ENCODE measurements at places on chromosomes 16 and 17. TPM values are rescaled to one million over a fixed set of nuclear protein-coding genes. Genes with fewer than 3 reads are reported as not detected.

Gene TBC1D3
- total RNA-seq: not detected

Gene PRRT2
- total RNA-seq: 2.6 TPM

Gene CCL4
- total RNA-seq: 966 TPM

Gene PARD6A
- total RNA-seq: 11.5 TPM

Gene NPIPB9
- 0.52 TPM for total RNA-seq

Gene KSR1
- 60.8 TPM for total RNA-seq

Gene TBC1D3E
- not detected for total RNA-seq

Gene NPIPA2
- total RNA-seq: 4.8 TPM

Gene OR1A1
- total RNA-seq: not detected

Gene DHRS7C
- total RNA-seq: not detected

Gene OSGIN1
- total RNA-seq: 0.34 TPM

Gene USP36
- total RNA-seq: 74.3 TPM

DNA sequence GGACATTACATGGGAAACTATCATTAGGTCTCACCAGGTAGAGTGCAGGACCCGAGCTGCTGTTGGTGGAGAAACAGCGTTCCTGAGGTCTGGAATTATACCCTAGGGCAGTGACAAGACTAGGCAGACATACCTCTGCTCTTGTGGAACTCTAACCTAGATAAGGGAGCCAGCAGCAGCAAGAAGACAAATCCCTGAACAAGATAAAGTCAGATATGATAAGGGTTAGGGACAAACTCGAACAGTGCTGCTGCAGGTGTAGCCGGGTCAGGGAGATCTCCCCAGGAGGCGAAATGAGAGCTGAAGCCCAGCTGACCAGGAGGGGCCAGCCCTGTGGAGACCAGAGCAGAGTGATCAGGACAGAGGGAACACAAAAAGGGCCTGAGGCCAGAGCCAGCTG lies 34.7 kb downstream of the ARSG start:
- no peak for DNase-seq

GRCh38 chr16:8850279-8850885 lies 18.4 kb downstream of the CARHSP1 start:
- DNase-seq: peak; percentile 31

- DNase-seq: no peak
Observed at GRCh38 chr17:57001541-57001940, 23.6 kb downstream of the SCPEP1 start.

- DNase-seq: peak; percentile 78
Observed at GRCh38 chr17:66301864-66302741, at the start of gene PRKCA. PRKCA (plus strand) TSS chr17:66302613.

DNA sequence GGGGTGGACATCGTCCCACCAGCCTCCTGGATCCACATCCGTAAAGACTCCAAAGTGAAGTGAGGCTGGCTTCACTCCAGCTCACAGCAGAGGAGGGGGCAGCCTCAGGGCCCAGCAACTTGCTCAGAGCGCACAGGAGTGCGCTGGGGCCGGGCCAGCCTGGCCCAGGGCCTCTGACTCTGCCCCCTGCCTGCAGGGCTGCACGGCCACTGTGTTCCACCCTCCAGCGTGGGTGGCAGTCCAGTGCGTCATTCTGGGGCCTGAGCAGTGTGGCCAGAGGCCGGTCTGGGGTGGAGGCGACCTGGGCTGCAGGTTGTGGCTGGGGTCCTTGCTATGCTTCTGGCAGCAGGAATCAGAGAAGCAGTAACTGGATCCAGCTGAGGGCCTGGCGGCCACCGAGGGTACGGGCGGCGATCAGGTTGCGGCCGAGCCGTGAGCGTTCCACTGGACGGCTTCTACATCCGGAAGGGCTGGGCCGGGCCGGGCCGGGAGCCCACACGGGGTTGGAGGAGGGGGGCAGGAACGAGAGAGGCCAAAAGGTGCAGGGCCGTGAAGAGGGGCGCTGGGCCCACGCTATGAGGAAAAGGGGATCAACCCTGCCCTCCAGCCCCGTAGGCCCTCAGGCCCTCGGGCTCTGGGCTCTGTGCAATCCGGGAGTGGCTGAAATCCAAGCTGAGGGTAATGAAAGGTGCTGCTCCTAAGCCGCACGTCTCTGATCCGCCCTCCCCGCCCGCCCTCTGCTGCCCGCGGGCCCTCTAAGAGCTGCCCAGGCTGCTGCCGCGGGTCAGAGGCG lies at the start of gene FSCN2:
Gene FSCN2 (plus strand): TSS at position 787 of the 793 bp plus-strand sequence. CDS start 155 bp downstream, outside the sequence.
- DNase-seq: no peak

DNA sequence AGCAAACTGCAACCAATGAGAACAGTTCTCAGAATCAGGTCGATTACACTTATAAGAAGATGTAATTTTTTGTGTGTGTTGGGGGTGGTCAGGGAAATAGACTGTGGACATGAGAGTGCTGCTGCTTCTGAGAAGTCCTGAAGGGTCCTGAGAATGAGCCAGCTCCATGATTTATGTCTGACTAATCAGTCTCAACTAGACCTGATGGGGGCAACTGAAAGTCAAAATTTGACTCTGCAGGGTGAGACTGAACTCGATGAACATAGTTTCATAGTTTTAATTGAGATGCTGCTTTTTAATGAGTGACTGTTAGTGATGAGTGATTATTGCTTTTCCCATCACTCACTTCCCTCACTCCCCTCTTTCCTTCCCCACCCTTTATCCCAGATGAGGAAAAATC lies 37.3 kb downstream of the SMARCE1 start:
- DNase-seq: peak; percentile 49

GRCh38 chr16:89034971-89035668 lies 58.1 kb upstream of the CBFA2T3 start:
- peak; percentile 24 for DNase-seq

GRCh38 chr16:60127196-60127595 lies 1393.1 kb upstream of the GOT2 start:
- DNase-seq: no peak

- peak; percentile 86 for DNase-seq
Observed at GRCh38 chr17:77449908-77450741, 309.4 kb downstream of the SEC14L1 start.

GRCh38 chr16:89326721-89327120 lies 109.2 kb downstream of the ZNF778 start:
- no peak for DNase-seq

- DNase-seq: no peak
Observed at GRCh38 chr16:88730632-88731607, 24.6 kb downstream of the CTU2 start.

DNA sequence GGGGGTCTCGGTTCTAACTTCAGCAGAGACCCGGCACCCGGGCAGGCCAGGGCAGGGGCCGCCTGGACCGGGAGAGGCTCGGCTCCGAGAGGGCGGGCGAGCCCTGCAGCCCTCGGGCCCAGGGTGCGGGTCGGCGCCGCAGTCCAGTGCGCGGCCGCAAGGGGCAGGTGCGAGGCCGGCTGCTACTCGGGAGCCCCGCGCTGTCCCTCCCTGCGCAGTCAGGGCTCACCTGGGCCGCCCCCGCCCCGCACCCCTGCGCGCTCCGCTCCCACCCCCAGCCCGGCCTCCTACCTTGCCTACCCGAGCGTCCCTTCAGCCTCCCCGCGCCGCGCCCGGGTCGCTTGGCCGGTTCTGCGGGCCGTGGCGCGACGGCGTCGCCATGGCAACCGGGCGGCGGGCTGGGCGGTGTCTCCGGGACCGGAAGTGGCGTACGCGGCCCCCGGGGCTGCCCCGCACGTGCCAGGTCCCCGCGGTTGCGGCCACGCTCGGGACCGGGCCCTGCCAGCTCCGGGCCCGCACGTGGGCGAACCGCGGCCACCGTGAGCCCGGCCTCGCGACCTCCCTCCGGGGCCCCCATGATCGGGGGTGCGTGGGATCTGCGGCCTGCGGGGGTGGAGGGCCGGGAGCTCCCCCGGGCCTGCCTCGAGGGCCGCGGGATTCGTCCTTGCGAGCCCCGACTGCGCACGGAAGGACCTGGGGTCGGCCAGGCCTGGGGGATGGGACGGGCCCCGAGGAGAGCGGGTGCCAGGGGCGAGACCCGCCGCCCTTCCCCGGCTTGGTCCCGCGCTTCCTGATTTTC lies at the start of gene CYB561:
Gene CYB561 (minus strand): TSS at position 353 of the 799 bp plus-strand sequence. CDS start 8,759 bp downstream, outside the sequence.
- peak; percentile 81 for DNase-seq

DNA sequence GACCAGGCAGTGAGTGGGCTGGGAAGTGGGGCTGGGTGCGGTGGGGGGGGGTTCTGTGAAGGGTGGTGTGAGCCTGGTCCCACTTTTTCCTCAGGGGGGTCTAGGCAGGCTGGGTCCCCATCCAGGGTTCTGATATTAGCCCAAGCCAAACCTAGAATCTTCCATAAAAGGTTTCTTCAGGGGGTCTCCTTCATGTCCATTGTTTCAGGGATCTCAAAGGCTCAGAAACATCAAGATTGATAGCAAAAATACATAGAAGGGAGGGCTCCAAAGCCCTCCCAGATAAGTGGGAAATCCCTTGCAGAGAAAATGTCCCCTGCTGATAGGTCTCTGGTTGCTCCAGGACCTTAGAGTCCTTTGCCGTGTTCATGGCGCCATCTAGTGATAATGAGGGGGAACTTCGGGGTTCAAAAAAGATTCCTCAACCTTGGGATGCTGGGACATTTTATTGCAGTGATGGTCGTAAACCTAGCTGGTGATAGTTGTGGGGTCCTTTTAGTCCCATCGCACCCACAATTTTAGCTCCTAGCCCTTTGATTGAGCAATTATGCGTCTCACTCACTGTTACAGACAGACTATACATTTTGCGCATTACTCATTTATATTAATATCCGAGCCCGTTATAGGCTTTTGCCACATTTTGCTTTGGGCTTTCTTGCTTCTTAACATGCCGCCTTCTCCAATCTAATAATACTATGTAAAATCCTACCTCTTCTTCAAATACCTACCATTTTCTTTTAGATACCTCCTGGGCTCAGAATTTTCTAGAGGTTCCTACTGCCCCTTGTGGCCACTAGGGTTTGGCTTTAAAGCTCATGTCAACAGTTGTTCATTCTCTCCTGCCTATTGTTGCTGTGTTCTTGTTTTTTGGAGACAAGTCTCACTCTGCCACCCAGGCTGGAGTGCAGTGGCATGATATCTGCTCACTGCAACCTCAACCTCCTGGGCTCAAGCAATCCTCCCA lies 35.1 kb downstream of the IGF2BP1 start:
- peak; percentile 55 for DNase-seq

DNA sequence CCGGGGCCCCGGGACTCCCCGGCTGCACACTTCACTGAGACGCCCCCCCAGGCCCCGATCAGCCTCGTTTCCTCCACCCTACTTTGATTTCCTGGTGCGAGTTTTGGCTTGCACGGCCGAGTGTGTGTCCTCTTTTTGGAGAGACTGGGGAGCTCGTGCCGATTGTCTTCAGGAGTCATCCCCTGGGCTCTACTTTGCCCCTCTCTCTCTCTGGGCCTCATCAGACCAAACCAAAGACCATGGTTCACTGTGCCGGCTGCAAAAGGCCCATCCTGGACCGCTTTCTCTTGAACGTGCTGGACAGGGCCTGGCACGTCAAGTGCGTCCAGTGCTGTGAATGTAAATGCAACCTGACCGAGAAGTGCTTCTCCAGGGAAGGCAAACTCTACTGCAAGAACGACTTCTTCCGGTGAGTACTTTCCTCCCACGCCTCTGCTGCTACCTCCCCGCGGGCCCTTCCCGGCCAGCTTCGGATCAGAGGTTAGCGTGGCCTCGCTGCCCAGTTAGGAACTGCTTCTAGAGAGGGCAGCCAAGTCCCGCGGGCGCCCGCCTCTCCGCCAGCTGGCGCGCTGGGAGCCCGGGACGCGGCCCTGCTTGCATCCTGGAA lies 787 bp downstream of the LHX1 start:
- DNase-seq: peak; percentile 56

- DNase-seq: no peak
Observed at GRCh38 chr16:70615945-70616344, 30.4 kb upstream of the IL34 start.

GRCh38 chr16:89037261-89038152 lies 56.1 kb upstream of the ACSF3 start:
- peak; percentile 53 for DNase-seq

DNA sequence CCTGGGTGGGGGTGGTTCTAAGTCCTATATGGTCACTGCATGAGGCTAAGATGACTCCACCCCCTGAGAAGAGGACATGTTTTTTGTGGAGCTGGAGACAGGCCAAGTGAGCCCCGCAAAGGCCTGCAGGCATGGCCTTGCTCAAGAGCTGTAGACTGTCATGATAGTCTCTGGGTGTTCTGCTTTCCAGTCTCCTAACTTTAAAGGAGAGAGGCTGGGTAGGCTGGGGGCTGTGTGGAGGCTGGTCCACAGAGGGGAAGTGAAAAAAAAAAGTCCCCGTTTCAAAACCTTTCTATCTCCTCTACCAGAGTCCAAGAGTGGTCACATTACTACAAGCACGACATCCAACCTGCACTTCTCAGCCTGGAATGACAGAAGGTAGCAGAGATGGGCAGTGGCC lies 27.1 kb downstream of the CDRT4 start:
- no peak for DNase-seq

DNA sequence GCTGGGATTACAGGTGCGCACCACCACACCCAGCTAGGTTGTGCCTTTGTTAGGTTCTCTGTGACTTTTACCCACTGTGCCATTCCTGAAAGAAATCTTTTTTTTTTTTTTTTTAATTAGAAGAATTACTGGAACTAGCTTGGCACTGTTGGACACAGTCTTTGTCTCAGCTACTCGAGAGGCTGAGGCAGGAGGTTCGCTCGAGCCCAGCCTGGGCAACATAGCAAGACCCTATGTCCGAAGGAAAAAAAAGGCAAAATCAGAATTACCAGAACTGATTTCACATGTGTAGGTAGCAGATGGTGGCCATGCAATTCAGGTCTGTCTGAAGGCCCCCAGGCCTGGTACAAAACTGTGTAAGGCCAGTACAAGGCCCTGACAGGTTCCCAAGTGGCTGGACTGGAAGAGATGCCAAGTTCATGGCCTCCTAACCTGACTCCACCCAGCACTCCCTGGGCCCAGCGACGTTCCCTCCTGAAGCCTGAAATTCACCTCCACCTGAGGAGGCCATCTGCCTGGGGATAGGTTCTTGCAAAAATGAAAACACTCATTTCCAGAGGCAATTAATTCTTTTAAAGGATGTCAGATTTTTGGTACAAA lies 23.0 kb downstream of the CARHSP1 start:
- no peak for DNase-seq

GRCh38 chr17:56656701-56657327 lies 63.3 kb downstream of the NOG start:
- DNase-seq: no peak

DNA sequence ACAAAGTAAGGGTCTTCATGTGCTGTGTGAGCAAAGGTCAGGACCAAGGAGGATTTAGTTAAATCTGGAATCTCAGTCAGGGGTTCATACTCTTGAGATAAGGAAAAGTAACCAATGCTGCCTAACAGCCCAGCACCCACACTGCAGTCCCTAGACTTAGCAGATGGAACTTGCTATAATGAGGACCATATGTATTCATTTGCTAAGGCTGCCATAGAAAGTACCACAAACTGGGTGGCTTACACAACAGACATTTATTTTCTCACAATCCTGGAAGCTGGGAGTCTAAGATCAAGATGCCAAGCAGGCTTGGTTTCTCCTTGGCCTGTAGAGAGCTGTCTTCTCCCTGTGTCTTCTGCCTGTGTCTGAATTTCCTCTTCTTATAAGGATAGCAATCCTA lies 20.8 kb downstream of the ZP2 start:
- no peak for DNase-seq

- DNase-seq: peak; percentile 70
Observed at GRCh38 chr16:726438-727290, at the start of the genes CCDC78 and HAGHL. CCDC78 (minus strand) TSS chr16:726443; CDS start chr16:726367, 76 bp downstream. HAGHL (plus strand) TSS chr16:727106; CDS start chr16:727510, 404 bp downstream.

- no peak for DNase-seq
Observed at GRCh38 chr16:71353736-71354135, 4.8 kb upstream of the CALB2 start.
